ENCODE measurements at places on chromosomes 4 and X.

- DNase-seq, result peak; percentile 21
Observed at GRCh38 chr4:155615081-155615887, 51.4 kb upstream of the GUCY1A1 start.

DNA sequence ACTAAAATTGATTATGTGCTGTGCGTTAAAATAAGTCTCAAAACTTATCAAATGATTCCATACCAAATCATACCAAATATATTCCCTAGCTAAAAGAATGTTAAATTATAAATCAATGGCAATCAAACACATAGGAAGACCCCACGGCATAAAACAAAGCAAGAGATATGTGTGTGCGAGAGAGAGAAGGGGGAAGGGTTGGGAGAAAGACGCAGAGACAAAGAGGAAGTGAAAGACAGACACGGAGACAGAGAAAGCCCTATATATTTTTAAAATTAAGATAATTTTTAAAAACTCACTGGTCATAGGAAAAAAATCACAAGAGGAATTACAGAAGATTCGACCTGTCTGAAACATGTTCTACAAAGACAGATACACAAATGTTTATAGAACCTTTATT, 371.4 kb downstream of the NLGN4X start:
- no peak for DNase-seq

- no peak for DNase-seq
Observed at GRCh38 chrX:71659959-71660358, 7.4 kb upstream of the LOC101059915 start.

GRCh38 chr4:54764476-54764875, 106.7 kb downstream of the KIT start:
- no peak for DNase-seq

DNA sequence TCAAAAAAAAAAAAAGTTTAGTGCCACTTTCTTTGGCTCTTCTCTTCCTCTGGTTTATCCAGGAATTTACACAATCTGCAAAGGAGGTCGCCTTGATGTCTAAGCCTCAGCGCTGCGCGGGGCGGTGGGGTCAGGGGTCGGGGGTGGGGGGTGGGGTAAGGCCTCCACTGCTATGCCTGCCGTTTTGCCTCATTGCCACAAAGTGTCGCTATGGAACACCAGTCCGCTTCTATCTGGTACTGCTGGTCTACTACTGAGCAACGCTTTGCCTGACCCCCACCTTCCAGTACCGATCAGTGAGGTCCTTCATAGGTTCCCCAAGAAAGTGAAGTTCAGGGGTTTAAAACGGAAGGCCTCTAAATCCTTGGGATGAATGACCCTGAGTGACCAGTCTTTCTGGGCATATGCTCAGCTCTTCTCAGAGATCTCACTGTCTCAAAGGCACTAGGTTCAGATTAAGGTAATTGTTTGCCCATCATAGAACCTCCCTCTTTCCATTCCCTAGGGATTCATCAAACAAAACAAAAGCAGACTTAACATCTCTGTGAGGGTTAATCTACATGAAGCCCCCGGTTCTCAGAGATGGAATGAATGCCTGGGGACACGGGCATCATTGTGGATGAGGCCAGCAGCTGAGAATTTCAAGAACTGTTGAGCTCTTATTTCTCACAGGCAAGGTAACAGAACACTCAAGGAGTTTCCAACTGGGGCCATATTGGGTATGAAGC, 16.9 kb upstream of the TSR2 start:
- peak; percentile 21 for DNase-seq

DNA sequence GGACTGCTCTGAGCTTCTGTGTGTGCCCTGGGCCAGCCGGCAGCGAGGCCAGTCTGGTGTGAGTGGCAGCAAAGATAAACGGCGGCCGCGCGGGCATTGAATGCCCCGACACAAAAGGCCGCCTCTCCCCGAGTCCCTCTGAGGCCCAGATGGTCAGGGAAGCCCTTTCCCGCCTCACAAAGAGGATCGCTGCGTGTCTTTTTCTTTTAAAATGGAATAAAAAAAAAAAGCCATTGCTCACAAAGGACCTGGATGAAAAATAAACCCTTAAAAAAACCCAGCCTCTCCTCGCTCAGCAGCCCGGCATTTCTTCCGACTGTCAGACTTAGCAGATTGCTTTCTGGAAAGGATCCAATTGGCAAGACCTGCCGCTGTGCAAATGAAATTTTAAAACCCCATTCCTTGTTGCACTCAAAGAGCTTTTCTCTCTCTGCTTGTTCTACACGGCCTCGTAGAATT, 578.7 kb downstream of the BCOR start:
- no peak for DNase-seq

DNA sequence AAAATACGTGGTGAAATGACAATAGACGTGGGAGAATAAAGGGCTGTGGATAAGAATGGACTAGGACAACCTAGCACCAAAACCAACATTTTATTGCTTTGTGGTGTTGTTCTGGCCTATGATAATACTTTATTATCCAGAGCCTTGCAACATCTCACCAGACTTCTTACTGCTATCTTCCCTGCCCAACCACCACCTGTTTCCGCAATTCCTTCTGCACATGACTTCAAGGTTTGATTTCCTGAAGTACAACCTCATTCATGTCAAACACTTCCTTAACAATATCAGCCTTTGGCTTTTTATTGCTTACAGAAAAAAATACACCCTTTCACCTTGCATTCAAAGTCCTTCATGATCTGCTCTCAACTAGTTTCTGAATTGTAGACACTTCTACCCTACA, 84.8 kb downstream of the RTL3 start:
- peak; percentile 62 for DNase-seq

- DNase-seq, result no peak
Observed at GRCh38 chr4:152601156-152601555, 65.3 kb upstream of the FBXW7 start.

- no peak for DNase-seq
Observed at GRCh38 chr4:152258804-152259708, 276.8 kb downstream of the FBXW7 start.

DNA sequence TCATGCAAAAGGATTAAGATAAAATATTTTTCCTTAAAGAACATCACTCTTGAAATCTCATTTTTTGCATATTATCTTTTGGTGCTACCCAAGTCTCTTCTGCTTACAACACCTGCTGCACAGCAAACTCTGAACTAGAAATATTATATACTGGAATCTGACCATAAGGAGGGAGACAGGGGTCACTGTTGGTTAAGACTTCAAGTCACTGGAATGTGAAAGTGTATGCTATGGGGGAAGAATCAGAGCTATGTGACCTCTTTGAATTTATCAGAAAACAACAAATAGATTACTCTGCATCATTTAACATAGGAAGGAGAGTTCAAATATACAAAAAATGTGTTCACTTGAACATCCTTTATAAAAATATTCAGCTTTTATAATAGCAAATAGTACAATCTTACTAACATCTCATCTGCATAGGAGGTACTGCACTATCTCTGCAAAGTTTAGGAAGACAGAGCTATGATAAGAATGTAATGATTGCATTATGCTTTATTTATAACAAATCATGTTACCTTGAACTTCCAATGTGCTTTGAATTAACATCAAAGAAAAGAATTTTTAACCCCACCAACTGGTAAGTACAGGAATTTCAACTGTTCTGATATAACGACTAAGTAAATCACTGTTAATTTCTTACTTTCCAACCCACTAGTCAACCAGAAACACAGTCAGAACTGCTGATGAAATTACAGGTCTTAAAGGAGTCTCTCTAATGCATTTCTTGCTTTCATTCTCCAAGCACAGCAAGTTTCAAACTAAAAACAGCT, 69.8 kb downstream of the ZNF827 start:
- DNase-seq, result peak; percentile 49

GRCh38 chr4:42492962-42493361, 95.7 kb downstream of the SHISA3 start:
- no peak for DNase-seq

DNA sequence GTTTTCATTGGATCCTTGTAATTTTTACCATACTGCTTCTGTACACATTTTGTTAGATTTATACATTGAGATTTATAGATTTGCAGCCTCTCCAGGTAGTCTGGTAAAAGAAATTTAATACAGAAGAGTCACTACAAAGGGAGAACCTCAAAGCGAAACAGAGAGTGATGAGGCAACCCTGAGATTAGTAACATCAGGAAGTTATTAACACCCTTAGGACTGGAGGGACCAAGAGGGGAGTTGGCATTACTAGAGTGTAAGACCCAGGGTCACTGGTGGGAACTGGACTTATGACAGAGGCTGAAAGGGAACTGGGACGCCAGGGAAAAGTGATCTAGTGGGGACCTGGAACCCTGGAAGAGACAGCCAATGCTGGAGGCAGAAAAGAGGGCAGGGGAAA, 20.6 kb upstream of the MAML3 start:
- no peak for DNase-seq

- DNase-seq, result no peak
Observed at GRCh38 chrX:70009970-70010369, 39.8 kb downstream of the AWAT2 start.

- DNase-seq, result peak; percentile 73
Observed at GRCh38 chr4:38069271-38069760, 109.1 kb downstream of the PTTG2 start.

DNA sequence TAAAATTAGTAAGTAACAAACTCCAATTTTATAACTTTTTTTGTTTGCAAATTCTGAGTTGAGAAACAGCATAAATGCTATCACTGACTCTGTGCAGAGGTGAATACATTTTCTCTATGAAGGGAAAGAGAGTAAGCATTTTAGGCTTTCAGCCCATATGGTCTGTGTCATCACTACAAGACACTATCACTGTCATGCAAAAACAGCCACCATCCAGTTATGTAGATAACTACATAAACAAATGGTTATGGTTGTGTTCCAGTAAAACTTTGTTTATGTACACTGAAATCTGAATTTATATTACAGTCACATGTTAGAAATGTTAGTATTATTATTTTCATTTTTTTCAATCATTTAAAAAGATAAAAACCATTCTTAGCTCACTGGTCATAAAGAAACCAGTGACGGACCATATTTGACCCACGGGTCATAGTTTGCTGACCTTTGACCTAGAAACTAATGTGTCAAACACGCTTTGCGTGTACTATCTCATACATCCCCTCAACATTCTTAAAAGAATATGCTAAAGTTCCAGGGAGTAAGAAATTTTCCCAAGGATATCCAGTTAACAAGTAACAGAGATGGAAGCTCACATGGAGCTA, 29.1 kb downstream of the RASGEF1B start:
- no peak for DNase-seq

GRCh38 chrX:132294776-132295495, 75.7 kb upstream of the RAP2C start:
- DNase-seq, result no peak

GRCh38 chrX:55159551-55159950, 60.6 kb upstream of the PAGE5 start:
- no peak for DNase-seq

DNA sequence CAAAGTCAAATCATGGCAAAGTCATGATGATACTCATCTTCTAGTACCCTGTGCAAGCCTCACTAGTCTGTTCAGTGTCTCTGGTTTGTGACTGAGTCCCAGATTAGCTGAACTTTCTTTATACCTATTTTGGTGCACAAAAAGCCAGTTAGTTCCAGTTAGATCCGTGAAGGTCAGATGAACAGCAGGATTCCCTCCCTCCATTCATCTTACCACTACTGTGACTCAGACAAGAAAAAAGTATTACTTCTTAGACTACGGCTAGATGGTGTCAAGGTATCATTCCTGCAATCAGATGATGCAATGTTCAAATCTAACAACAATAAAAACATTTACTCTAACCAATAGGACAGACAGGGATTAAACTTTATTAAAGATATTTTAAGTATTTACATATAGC, 30.4 kb downstream of the ARHGEF6 start:
- DNase-seq, result no peak

GRCh38 chr4:55398461-55398860, 2.7 kb downstream of the TMEM165 start:
- DNase-seq, result no peak

- no peak for DNase-seq
Observed at GRCh38 chr4:145723336-145723735, 43.4 kb downstream of the C4orf51 start.

- DNase-seq, result peak; percentile 74
Observed at GRCh38 chrX:69152417-69152841, 12.8 kb downstream of the PJA1 start.

GRCh38 chr4:59712470-59712869, 1487.7 kb upstream of the ADGRL3 start:
- no peak for DNase-seq

DNA sequence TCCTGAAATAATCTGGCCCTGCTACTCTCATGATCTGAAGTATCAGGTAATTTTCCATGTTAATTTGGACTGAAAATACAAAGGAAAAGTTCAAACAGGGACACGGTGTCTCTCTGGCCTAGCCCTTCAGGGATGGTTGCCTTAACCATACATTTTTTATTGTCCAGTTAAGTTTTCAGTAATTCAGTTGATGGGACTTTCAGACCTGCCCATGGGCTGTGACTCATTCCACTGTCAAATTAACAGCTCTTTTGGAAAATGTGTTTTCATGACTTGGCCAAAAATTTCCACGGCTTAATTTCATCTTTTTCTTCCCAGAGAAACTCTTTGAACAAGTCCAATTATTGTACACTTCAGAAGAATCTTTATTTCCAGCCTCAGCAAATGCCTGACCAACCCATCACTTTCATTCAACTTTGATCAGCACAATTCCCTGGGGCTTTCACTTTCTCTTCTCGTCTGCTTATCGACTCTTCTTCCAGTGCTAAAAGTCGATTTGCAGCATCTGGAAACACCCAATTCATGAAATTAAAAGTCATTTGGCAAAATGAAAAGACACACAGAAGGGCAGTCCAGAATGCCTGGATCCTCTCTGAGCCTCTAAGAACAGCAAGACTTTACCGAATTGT, 293.9 kb downstream of the RAB28 start:
- no peak for DNase-seq

GRCh38 chr4:53599632-53600031, 8.3 kb upstream of the LNX1 start:
- no peak for DNase-seq

DNA sequence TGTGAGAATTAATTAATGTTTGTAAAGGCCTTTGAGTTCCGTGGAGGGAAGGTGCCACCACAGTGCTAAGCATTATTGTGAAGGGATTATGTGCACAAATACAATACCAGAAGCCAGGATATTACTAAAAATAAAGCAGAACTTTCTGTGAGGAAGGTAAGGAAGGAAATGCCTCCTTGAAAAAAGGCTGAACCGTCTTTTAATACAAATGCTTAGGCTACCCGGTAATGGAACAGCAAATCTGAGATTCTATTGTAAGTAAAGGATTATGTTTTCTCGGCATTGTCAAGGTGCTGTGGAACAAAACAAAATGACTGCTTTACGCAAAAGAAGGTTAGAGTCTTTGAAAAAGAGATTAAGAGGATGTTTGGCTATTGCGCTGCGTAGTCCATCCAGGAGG, 57.9 kb upstream of the SPRY1 start:
- no peak for DNase-seq

DNA sequence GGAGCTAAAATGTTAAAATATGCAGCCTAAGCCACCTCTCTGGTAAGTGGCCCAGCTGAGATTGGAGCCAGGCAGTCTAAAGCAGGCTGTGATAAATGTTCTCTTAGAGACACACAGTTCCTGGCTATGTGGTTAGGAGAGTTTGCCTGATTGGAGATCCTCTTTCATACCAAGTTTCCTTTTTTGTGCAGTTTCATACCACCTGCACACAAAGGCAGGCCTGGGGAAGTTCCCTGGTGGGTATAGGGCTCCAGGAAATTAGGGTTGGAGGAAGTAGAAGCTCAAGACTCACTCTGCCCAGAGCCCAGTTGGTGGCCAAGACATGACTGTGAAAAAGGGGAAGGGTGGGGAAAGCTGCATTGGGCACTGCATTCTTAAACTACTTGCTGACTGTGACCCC, 16.9 kb downstream of the CYBB start:
- DNase-seq, result no peak
